Stimulated activated CD4-positive, alpha-beta T cell treated with anti-CD3 and anti-CD28 coated beads, Interleukin-15, amount 100 ng/mL, for 24 hours (primary cell): ENCODE measurements at places on chromosomes 16 and 17.

- DNase-seq = no peak
These were observed 414.0 kb upstream of the RBFOX1 start for GRCh38 chr16:6918646-6919045.

DNA sequence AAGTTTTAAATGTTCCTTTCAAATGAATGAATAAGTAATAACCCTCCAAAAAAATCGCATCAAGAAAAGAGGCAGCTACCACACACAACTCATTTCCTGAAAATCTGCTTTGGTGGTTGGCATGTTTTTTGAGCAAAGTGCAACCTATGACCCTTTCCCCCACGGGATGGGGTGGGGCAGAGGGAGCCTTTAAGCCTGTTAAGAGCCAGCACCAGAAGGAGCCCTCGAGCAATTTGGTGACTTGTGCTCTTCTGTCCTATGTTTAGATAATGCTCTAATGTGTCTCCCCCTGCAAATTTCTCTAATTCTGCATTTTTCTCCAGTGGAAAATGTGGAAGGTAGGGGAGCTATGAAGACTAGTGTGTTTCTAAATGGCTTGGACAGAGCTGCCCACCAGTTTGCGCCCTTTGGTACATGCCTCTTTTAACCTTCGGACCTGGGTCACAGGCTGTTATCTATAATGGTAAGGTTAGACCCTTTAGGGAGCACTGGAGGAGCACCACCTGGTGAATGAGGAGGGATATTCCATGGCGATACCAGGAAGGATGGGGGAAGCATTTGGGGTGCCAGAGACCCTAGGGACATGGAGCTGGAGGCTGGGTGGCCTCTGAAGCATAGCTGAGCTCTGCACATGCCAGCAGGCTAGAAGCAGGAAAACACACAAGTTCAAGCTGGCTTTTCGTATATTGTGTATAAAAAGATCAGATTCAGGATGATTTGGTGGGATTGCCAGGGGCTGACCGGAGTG, 1.6 kb downstream of the PYCARD start:
- peak; percentile 56 for DNase-seq

DNA sequence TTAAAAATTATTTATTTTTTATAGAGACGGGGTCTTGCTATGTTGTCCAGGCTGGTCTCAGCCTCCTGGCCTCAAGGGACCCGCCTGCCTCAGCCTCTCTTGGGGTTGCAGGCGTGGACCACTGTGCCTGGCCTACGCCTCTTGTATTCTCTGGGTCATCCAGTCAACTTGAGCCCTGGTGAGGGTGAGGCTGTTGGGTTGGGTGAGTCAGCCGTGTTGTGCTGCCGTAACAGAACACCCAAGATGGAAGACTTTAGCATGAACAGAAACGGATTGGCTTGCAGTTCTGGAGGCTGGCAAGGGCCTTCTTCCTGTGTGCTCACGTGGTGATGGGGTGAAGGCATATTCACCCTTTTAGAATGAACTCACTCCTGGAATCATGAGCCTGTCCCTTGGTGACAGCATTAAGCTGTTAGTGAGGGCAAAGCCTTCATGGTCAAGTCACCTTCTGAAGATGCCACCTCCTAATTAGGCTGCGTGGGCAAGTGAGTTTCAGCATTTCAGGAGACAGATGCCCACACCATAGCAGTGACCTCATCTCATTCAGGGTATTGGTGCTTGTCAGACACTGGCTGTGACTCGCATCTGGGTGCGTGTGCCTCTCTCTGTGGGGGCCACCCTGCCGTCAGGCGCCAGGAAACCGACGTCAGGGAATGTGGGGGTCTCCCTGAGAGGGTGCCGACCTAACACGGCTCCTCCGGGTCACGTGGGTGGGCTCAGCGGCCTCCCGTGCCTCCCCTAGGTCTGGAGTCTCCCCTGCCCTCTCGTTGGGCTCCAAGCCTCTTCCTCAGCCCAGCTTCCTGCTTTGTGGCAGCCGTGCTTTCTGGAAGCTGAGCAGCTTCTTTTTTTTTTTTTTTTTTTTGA, 49.8 kb downstream of the WDR45B start:
- DNase-seq = no peak

- DNase-seq = no peak
These were observed 151.1 kb downstream of the FTO start for GRCh38 chr16:53855056-53855455.

DNA sequence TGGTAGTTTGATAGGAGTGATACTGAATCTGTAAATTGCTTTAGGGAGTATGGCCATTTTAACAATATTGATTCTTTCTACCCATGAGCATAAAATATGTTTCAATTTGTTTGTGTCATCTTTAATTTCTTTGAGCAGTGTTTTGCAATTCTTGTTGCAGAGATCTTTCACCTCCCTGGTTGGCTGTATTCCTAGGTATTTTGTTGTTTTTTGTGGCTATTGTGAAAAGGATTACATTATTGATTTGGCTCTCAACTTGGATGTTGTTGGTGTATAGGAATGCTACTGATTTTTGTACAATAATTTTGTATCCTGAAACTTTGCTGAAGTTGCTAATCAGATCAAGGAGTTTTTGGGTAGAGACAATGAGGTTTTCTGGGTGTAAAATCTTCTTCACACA, 3.2 kb downstream of the KRTAP9-9 start:
- no peak for DNase-seq

- DNase-seq = peak; percentile 44
These were observed 2.6 kb downstream of the AXIN2 start for GRCh38 chr17:65558683-65559460.

GRCh38 chr17:61551255-61551742, 39.7 kb downstream of the NACA2 start:
- no peak for DNase-seq
